ENCODE measurements at places on chromosomes 7 and 10.

GRCh38 chr10:57905861-57906260 lies 361.8 kb downstream of the IPMK start:
- no peak for DNase-seq

DNA sequence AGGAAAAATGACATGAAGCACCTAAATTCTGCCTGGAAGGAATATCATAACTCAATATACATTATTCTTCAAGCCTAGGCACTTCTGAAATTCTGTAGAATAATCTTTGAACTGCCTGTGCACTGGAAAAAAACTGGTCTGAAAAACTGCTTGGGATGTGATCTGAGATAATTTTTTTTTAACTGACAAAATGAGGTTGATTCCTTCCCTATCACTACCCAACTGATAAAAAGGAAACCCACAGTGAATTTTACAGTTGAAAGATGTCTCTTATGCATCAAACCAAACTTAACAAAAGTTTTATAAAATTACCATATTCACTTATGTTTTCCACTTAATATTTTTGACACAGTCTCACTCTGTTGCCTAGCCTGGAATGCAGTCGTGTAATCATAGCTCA lies 67.2 kb upstream of the FAM133B start:
- no peak for DNase-seq

GRCh38 chr10:36451391-36451970 lies 673.9 kb upstream of the ANKRD30A start:
- DNase-seq = no peak

GRCh38 chr10:92720831-92721165 lies 31.0 kb downstream of the HHEX start:
- DNase-seq = no peak

DNA sequence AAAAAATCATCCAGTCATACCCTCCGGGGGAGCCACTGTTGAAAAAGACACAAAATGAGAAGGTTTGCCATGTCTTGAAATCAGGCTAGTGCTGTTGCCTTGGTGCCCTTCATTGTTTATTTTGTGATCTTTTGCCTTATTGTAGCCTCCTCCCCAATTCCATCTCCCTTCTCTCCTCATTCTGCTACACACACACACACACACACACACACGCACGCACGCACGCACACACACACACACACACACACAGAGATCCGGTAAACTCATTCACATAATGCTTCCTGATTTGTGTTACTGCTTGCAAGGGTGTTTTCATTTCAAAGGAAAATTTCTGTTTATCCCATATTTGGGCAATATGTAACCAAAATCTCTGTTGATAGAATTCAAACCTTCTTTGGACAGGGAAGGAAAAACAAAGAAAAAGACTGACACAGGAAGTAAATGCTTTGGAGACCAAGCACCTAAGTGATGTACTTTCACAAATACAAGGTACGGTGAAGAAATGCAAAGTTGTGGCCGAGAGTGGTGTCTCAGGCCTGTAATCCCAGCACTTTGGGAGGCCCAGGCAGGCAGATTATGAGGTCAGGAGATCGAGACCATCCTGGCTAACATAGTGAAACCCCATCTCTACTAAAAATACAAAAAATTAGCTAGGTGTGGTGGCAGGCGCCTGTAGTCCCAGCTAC lies 141.1 kb upstream of the CDK13 start:
- no peak for DNase-seq

DNA sequence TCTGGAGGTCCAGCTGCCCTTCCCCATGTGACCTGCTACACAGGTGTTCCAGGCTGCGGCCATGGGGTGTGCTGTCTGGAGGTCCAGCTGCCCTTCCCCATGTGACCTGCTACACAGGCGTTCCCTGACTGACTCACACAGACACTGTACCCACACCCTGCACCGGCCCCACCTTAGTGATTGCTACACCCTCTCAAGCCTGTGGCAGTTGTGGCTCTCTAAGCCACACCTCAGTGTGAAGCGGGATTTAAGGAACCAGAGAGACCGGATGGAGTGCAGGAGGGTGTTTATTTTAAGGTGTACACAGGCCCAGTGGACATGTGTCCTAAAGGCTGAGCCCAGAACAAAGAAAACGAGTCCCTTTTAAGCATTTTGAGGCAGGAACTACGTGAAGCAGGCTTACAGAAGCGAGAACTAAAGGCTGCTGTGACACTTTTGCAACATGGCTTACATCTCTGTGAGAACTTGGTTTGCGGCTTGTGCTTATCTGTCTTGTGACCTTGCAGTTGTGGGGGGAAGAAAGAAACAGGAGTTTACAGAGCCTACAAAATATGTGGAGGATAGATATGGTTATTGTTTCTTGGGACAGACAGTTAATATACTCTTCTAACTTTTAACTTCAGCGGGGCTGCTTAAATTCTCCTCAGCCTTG lies 326.4 kb downstream of the PAXIP1 start:
- DNase-seq = peak; percentile 18

DNA sequence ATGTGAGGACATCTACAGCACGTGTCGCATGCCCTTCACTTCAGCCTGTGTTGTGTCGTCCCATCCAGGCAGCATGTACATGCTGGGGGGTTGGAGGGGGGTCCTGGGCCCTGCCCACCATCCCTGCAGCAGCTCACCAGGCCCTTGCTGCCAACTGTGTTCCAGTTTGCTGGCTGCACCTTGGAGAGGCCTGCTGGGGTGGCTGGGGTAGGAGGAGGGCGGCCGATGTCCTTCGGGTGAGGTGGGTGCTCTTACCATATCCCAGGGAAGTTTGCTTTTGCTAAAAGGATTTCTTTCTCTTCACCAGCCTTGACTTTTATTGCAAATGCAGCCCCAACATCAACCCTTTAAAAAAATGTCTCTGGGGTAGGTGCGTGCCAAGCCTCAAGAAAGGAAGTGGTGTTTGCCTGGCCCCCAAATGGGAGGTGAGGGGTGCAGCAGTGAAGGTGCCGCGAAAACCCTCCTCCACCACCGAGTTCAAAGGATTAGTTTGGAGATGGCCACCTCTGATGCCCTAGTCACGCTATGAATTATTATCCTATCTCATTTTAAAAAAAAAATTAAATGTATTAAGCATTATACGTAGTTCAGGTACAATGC lies 165.8 kb upstream of the KLF6 start:
- no peak for DNase-seq

DNA sequence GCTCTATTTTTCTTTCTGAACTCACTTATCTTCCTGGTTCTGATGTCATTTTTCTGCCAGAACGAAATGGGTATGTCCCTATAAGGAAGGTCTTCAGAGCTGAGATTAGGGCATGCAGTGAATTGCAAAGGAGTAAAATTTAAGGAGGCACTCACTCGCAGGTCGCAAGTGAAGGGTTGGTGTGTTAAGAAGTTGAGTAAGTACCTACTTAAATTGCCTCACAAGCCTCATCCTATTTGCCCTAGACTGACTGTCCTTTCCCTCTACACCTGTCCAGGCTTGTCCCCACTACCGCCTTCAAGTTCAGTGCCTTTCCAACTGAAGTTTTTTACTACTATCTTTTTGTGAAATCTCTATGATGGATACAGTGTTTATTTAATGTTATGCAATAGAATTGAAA lies 191.5 kb downstream of the AHR start:
- DNase-seq = peak; percentile 97

DNA sequence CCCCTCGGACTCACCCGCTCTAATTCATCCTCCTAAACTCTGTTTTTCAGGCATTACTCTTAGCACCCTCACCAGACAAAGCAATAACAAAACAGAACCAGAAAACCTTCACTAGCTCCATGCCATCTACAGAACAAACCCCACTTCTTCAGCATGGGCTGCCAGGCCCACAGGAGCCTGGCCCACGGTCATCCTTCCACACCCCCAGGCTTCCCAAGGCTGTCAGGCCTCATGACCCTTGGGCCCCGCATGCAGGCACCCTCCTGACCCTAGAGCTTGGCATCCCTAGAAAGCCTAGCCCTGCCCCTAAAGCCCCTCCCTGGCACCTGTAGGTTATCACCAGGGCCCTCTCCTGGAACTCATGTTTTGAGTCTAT lies 59.6 kb downstream of the PRKAG2 start:
- no peak for DNase-seq

GRCh38 chr7:84953234-84953633 lies 233.6 kb downstream of the SEMA3D start:
- DNase-seq = no peak

- peak; percentile 25 for DNase-seq
Observed at GRCh38 chr10:69453795-69454194, 2.5 kb downstream of the TSPAN15 start.

DNA sequence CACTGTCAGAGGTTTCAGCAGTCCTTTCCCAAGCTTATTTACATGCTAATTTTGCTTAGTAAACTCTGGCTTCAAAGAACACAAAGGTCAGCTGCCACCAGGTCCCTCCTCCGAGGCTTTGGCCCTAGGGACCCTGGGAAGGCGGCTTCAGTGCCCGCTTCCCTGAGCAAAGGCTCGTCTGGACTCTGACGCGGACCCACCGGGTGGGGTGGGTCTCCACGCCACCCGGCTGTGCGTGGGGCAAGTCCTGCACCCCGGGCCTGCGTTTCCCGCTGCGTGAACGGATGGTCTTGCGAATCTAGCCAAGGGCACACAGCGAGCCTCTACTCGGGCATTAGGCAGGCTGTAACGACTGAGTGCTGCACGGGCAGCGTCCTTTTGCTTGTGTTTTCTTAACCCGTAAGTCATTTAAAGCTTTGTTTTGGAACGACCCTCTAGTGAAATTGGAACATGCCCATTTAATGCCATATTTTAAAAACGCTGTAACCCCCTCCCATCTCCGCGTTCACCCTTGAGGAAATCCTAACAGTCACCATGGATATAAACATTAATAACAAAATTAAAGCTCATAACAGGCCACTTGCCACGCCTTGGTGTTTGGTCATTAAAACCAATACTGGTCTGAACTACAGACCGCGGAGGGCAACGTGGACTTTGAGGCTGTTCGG lies 828 bp downstream of the BNIP3 start:
- no peak for DNase-seq

- peak; percentile 57 for DNase-seq
Observed at GRCh38 chr10:61628151-61628874, 34.4 kb upstream of the CABCOCO1 start.

GRCh38 chr7:4137552-4137951 lies 544.5 kb upstream of the FOXK1 start:
- DNase-seq = no peak

GRCh38 chr7:28988810-28989209 lies 30.7 kb upstream of the TRIL start:
- peak; percentile 94 for DNase-seq

DNA sequence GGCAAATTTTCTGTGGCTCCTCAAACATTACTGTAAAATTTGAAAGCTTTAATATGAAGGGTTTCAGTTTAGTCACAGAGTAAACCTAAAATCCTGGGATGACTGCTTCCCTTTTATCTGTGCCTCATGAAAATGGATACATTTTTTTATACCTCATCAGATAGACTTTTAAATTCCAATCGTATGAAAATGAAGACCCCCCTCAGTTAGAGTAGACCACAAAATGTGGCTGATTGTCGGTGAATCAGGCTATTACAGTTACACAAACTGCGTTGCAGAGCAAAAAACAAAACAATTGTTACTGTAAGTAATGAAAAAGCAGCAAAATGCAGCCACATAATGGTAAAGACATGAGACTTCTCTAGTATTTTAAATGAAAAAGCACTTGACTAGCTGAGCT lies 296.2 kb downstream of the CNTNAP2 start:
- DNase-seq = no peak

- no peak for DNase-seq
Observed at GRCh38 chr7:129646369-129647021, 35.0 kb downstream of the NRF1 start.

- DNase-seq = no peak
Observed at GRCh38 chr10:100836891-100837290, 75.9 kb upstream of the SLF2 start.

- DNase-seq = no peak
Observed at GRCh38 chr10:108003576-108003975, 839.1 kb upstream of the SORCS1 start.

DNA sequence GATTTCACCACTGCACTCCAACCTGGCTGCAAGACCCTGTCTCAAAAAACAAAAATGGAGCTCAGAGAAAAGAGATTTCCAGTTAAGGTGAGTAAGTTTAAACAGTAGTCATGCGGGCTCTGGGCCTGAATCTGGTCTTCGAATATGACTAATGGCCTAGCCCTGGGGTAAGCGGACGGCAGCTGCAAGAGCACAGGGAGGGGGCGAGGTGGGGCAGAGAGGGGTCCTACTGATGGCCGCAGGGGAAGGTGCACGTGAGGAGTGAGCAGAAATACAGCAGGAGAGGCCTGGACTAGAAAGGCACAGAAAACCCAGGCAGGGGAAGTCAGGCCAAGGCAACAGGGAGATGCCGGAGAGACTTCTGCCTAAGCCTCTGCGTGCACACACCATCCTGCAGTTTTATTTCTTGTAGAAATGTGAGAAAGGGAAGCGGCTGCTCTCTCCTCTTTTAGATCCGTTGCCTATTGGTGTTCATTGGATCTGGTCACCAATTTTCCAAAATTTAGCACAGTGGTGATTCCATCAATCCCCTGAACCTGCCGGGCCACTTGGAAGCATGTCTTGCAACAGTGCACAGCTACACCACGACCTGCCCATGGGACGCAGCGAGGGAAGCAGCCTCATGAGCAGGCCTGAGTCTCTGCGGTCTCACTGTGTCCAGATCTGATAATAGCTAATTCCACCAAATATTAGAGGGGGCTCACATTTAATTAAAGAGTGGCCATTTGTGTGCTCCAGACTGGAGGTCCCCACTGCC lies 139.0 kb downstream of the PAXIP1 start:
- no peak for DNase-seq

DNA sequence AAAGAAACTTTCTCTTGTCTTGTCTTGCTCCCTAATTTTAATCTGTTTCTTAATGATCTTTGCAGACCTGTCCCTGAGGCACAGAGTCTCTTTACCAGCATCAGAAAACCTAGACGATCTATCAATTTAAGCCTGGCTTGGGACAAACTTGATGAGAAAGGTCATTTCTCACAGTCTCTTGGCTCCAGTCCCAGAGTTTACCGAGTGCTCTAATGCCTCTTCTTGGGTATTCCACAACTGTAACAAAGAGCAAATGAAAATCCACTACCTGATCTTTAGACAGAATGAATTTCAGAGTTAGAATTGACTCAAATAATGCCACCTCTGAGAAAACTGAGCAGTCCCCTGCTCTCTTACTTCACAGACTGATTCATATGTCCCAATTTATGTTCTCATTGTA lies 106.4 kb upstream of the DNAJB12 start:
- DNase-seq = no peak

- DNase-seq = peak; percentile 39
Observed at GRCh38 chr7:96021568-96021967, 249.2 kb downstream of the DYNC1I1 start.

Measured in epithelial cell of esophagus (primary cell).